ENCODE measurements at places on chromosomes 1 and 21.
A peak's percentile ranks its signal among the peaks of the same experiment; 100 is the strongest.

DNA sequence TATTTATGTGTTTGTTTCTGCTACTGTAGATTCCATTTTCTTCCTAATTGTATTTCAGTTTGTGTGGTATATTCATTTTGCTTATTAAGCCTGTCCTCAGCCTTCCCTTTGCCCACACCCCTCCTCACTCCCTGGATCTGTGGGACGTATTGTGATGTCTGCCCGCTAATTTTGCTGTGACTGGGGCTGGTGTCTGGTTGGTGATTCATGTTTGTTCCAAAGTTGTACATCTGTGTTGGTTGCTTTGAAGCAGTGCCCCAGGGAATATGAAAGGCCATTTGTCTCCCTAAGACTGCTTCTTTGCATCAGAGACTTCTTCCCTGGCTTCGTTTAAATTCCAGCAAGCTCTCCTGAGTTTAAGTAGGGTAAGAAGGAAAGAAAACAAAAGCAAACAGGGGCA, 289.5 kb upstream of the SGIP1 start:
- DNase-seq: no peak

DNA sequence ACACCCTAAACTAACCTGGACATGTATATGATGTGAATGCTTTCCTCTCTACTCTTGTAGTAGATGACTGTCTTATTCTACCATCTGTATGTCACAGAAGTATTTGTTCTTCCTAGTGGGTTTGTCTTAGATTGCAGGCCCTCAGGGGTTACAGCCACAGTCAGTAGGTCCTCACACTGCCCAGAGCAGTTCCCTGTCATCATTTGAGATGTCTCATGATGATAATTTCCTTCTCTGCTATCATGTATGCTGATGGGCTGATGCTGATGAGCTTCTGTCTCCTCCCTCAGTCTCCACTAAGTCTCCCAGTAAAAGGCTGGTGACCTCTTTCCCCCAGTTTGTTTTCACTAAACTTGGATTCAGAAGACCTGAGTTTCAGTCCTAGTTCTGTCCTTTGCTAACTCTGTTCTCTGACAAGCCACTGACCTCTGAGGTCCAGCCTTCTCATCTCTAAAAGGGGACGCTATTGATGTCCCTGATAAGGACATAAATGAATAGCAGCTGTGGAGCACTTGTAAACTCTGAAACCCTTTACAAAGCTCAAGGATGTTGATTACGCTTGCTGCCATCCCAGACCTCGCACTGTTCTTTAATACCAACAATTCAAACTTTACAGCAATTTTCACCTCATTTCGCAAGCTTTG, 3.1 kb upstream of the ETV3 start:
- no peak for DNase-seq

GRCh38 chr1:232622981-232623380, 7.0 kb downstream of the SIPA1L2 start:
- DNase-seq: no peak

GRCh38 chr1:156654700-156655099, 12.8 kb downstream of the BCAN start:
- no peak for DNase-seq

- DNase-seq: no peak
These were observed 67.8 kb upstream of the POU3F1 start for GRCh38 chr1:38114241-38115026.

- DNase-seq: no peak
These were observed 5.7 kb downstream of the IL23R start for GRCh38 chr1:67171978-67172377.

GRCh38 chr1:39063775-39064174, 37.6 kb downstream of the NDUFS5 start:
- DNase-seq: no peak

DNA sequence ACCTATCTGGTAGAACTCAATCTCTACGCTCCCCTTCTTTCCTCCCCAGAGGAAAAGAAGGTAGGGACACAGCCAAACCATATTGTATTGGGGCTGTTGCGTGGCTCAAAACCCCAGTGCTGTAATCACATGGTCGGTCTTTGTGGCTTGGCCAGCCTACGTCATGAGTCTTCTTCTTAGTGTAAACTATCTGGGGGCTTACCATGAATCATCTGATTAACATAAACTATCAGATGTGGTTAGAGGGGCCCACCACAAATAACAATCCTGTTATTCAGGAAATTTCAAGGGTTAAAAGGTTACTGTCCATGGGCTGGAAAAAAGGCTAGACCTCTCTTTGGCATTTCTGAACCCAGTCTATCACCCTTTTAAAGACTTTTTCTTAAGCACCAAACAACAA, 49.5 kb upstream of the GPR52 start:
- no peak for DNase-seq

DNA sequence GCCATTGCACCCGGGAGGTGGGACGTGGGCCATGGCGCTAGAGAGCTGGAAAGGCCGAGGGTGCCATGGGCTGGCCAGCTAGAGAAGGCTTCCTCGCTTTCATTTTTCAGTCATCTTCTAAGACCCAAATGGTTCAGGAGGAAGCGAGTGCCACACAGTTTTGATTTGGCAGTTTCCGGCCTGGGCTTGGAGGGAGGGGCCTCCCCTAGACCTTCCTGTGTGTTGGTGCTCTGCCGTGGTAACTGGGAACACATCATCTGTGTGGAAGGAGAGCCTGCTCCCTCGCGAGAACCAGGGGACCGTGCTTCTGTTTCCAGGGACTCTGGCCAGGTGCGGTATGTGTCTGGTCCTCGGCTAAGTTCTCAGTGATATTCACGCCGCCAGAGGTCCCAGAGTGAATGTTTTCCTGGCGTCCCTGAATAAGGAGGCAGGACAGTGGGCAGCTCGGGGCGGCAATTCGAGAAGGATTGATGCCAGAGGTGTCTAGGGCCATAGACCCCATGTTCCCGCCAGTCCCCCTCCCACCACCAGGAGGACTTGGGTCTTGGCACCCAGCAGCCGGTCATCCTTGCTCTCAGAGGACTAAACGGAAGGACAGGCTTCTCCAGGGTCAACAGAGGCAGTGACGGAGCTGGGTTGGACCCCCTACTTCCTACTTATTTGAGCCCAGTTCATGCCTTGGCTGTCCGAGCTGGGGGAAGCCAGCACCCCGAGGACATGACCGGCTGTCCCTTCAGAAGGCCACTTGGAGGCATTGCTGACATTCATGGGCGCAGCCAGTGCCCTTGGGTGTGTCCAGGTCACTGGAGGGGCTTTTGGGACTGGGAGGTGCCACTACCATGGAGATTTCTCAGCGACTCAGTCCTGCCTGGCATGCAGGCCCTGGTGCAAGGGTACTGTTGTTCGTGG, 2.7 kb upstream of the NPHP4 start:
- DNase-seq: peak; percentile 29

GRCh38 chr1:176559878-176560277, 96.9 kb downstream of the PAPPA2 start:
- no peak for DNase-seq

DNA sequence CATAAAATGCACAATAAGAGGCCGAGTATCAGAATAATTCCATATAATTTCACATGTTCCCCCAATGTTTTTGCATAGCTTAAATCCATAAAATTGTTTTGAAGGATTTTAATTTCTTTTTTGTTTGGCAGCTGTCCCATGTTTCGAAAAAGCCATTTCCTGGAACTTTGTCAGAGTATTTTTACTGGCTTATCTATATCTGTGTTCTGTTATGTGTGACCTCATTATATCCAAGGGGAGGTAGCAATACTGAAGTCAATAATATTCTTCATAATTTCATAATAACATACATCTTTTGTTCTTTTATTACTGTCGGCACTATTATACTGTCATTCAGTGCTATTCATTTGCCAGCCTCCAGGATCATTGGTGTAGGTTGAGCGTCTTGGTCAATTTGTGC, 9.4 kb upstream of the BACH1 start:
- DNase-seq: no peak

DNA sequence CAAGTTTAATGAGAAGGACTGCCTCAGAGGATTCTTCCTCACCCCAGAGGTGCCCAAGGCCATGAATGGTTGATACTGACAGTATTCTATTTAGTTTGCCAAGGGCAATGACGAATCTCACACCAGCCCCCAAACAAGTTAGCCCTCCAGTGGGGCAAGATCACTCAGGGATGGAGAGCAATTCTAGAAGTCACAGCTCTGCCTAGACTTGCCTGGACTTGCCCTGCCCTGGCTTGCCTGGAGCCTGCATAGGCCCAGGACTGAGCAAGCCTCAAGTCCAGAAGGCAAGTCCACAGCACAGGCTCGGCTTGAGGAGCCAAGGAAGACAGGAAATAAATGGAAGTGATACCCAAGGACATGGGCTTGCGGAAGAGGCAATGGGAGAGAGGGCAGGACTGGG, 39.5 kb upstream of the RGS16 start:
- no peak for DNase-seq

DNA sequence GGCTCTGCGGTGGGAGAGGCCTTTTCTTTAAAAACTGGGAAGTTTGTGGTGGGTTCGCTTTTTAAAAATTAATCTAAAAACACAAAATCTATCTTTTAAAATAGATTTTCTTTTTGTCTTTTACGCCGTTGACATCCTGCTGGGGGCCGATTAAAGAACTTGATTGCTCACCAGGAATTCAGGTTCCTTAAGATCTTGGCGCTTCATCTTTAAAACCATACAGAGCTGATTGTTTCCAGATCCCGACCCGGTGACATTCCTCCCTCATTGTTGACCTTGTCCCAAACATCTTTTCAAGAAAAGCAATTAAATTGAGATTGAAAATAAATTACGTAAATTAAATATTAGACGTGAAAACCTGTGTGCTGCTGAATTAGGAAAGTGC, 546 bp upstream of the ZNF697 start:
- no peak for DNase-seq

DNA sequence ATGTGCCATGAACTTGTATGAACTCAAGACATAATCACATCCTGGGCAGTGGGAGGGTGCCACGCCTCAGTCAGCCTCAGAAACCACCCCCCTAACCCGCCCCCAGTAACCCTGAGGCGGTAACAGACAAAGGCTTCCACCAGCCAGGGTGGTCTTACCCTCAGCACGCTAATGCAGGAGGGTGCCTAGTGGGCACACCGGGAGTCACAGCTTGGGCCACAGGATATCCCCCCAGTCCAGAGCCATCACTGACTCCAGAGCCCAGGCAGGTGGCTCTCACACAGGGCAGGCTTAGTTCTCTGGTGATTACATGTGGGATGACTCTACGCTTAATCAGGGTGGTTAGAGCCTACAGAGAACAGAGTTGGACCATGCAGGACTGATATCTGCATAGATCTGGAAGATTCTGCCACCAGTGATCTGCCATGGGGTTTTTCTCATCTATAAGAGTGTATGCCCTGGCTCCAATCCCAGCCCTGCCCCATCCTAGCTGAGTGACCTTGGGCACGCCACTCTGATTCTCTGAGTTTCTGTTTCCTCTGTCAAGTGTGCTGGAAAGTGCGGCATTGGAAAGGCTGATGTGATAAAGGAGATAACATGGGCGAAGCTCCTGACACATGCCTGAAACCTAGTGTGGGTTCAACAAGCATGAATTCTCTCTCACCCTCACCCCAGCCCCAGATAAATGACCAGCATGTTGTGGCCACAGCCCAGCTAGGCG, 27.3 kb downstream of the OPTC start:
- DNase-seq: no peak

DNA sequence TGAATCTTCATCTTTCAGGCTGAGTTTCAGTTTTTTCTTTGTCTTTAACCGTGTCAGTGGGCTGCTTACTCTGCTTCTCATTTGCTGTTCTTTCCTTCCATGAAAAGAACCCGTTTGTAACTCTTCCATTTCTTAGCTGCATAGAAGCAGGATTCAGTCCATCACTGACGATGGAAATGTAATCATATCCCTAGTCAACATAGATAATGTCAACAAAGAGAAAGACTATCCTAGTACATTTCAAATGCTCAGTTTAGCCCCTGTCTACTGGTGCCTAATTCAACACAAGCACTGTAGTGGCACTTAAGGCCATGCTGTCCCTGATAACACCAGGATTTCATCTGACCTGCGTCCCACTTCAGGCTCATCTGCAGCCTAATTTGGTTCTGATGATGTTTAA, 376 bp downstream of the GBP1 start:
- no peak for DNase-seq

GRCh38 chr21:16086121-16086520, 356.3 kb downstream of the USP25 start:
- DNase-seq: no peak

GRCh38 chr21:32423320-32424190, 11.0 kb downstream of the EVA1C start:
- DNase-seq: no peak

DNA sequence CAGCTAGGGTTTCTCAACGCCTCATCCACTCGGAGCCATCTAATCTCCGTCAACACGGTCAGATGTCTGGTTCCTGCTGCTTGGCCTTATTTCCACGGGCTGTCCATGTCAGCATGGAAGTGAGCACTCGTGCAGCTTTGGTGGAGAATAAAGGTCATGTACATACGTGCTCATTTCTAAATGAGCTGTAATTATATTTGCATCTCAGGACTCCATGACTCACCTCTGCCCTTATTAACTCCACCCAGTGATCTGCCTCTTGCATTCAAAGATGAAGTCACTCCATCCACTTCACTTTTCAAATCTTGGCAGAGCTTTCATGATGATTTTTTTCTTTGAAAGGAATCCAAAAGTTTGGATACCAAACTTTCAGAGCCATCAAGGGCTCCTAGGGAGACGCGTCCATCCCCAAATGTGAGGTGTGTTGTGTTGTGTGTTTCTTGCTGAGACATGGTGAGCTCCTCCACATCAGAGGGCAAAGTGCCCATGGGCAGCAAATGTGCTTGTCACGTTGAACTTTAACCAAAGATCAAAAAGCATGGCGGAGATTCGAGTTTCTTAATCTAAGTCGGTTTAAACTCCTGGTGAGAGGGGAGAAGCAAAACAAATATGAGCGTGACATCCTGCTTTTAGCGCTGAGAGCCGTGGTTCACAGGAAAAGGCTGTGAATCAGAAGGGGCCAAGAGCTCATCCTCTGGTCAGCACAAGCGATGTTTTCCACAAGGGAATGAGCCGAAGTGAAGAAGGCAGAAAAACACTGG, 68.6 kb upstream of the ERRFI1 start:
- DNase-seq: no peak

- no peak for DNase-seq
These were observed 35.3 kb downstream of the RERE start for GRCh38 chr1:8782001-8782620.

- no peak for DNase-seq
These were observed 225.3 kb downstream of the SPATA17 start for GRCh38 chr1:217856342-217857034.

DNA sequence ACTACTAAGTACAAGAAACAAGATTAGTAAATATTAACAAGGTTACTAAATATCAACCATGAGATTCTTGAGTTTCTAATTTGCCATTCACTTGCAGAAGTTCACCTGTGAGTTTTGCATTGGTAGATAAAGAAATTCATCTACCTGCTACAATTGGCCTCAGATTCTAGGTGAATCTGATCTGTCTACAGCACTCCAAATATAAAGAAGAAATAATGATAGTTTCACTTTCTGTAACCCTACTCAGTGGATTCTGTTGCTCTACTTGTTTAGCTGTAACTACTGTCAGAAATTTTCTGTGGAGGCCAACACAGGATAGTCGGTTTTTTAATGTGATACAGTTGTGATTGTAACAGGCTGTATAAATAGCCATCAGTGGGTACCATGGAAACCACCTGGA, 118.6 kb downstream of the NR5A2 start:
- DNase-seq: no peak

- DNase-seq: no peak
These were observed 160.9 kb upstream of the IVNS1ABP start for GRCh38 chr1:185477638-185478580.

Data from stimulated activated CD4-positive, alpha-beta T cell treated with anti-CD3 and anti-CD28 coated beads, Interleukin-4, amount 100 ng/mL, for 48 hours (primary cell).